Stimulated activated CD8-positive, alpha-beta memory T cell treated with anti-CD3 and anti-CD28 coated beads, Interleukin-7, amount 100 ng/mL, for 1 hour (primary cell): ENCODE measurements at places on chromosomes 3 and 15.

DNA sequence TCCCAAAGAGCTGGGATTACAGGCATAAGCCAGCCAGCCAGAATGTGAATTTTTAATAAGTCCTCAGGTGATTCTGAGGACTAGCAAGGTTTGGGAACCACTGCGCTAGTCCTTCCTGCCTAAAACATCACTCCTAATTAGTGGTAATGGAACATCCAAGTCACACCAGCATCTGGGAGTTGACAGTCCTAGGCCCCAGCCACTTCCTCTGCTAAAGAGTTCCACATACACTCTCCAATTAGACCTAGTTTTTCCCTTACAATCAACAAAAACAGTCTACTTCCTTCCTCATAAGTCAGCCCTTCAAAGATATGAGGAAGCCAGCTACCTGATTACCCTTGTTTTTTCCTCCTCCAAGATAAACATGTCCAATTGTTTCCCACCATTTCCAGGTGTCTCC lies 78.1 kb downstream of the OXNAD1 start:
- DNase-seq: no peak

DNA sequence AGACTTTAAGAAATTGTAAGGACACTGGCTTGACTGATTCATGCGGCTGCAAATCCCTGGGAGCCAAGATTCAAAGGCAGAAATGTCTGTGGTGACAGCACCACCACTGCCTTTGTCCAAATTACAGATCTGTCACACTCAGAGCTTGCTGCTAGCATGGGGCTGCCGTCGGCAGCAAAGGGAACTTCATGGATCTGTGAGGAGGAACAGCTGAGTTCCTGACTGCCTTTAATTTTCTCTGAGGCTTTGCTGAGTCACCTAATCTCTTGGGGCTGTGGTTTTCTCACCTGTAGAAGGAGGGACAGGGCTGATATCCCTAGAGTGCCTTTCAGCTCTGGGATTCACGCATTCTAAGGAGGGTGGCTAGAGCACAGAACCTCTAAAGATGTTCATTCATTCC lies 4.1 kb upstream of the PAK6 start:
- DNase-seq: no peak

- no peak for DNase-seq
Measured at GRCh38 chr15:80105193-80105592, 45.7 kb downstream of the ZFAND6 start.

GRCh38 chr15:25801586-25802284 lies 61.4 kb downstream of the ATP10A start:
- no peak for DNase-seq

DNA sequence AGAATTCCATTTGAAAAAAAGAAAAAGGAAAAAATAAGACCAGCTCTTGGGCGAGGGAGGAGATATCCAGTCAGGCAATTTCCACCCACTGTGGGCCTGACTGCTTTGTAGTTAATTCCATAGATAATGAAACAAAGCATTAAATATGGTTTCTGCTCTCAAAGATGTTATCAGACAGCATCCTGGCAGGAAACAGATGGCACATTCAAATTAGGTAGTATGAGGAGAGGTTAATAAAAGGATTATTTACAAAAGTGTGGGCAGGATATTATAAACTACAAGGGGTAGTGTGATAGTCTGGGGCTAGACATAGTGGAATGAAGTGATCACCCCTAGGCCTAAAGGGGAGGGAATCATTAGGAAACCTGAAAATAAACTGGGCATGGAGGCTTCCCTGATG lies 193.2 kb downstream of the CLSTN2 start:
- no peak for DNase-seq
